ENCODE measurements at places on chromosomes 4 and X. TPM values are rescaled to one million over a fixed set of nuclear protein-coding genes. Genes with fewer than 3 reads are reported as not detected.

Gene ADGRL3
- 0.44 TPM for total RNA-seq

Gene SYNPO2
- 2,172 TPM for total RNA-seq

Gene CT47B1
- total RNA-seq: not detected

Gene SHOX
- total RNA-seq: not detected

Gene PRRG3
- 0.32 TPM for total RNA-seq

Gene CT55
- total RNA-seq: not detected

Gene GAGE12J
- total RNA-seq: not detected

GRCh38 chr4:82136161-82136801, 237.5 kb downstream of the HNRNPD start:
- no peak for DNase-seq
- H3K27ac ChIP-seq: no peak overlapping the region
- no peaks in the 10 kb centered on the region for H3K36me3 ChIP-seq
- H3K27me3 ChIP-seq: no peaks in the 10 kb centered on the region

- no peaks in the 10 kb centered on the region for H3K27me3 ChIP-seq
- H3K4me3 ChIP-seq: no peak overlapping the region
- H3K27ac ChIP-seq: no peak overlapping the region
- no peaks in the 10 kb centered on the region for H3K4me1 ChIP-seq
Measured at GRCh38 chrX:106484233-106484632, 127.5 kb upstream of the RADX start.

DNA sequence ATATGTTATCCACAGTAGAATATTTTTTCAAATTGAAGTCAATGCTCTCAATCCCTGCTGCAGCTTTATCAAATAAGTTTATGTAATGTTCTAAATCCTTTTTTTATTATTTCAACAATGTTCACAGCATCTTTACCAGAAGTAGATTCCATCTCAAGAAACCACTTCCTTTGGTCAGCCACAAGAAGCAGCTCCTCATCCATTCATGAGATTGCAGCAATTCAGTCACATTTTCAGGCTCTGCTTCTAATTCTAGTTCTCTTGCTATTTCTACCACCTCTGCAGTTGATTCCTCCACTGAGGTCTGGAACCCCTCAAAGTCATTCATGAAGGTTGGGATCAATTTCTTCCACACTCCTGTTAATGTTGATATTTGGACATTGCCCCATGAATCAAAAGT, 2301.3 kb upstream of the TENM3 start:
- no peak overlapping the region for H3K4me3 ChIP-seq
- DNase-seq: no peak
- H3K4me1 ChIP-seq: no peaks in the 10 kb centered on the region
- H3K36me3 ChIP-seq: no peaks in the 10 kb centered on the region

DNA sequence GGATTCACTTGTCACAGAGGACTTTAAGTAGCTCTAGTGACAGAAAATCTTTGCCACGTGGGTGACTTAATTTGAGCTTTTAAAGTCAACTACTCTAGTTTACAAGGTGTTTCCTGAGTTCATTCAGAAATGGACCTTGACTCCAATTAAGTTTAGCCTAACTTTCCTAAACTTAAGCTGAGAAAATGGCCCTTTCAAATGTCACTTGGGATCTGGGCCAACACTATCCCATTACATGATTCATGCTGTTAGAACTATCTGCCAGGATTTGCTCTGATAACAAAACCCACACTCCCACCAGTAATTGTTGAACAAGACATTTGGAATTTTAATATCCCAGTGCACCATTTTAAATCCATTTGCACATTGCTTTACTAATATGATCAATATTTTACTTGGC, 40.8 kb downstream of the C4orf46 start:
- no peak overlapping the region for H3K27ac ChIP-seq
- H3K36me3 ChIP-seq: no peaks in the 10 kb centered on the region
- H3K27me3 ChIP-seq: no peaks in the 10 kb centered on the region
- peaks cover 4% of the 10 kb centered on the region for H3K4me1 ChIP-seq
- no peak overlapping the region for H3K4me3 ChIP-seq

DNA sequence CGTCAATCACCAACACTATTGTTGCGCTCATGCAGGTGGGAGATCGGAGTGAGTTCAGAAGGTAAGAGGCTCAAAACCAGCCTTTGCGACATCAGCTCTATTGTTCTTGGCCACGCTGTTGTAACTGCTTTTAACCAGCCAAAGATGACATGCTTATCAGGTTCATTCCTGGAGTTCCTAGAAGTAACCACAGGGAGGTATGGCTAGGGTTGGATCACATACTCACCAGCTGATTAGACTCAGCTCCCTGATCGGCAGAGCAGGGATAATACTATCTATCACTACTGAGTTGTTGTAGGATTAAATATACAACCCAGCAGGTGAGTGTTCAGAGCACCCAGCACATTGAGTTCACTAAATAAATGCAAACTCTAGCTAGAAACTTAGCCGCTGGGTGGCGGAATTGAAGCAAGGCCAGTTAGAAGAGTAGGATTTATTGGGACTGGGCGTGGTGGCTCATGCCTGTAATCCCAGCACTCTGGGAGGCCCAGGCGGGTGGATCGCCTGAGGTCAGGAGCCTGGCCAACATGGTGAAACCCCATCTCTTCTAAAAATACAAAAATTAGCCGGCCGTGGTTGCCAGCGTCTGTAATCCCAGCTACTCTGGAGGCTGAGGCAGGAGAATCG, 12.4 kb downstream of the SLC34A2 start:
- H3K27ac ChIP-seq: no peak overlapping the region
- H3K27me3 ChIP-seq: no peaks in the 10 kb centered on the region
- H3K36me3 ChIP-seq: no peaks in the 10 kb centered on the region
- DNase-seq: no peak

DNA sequence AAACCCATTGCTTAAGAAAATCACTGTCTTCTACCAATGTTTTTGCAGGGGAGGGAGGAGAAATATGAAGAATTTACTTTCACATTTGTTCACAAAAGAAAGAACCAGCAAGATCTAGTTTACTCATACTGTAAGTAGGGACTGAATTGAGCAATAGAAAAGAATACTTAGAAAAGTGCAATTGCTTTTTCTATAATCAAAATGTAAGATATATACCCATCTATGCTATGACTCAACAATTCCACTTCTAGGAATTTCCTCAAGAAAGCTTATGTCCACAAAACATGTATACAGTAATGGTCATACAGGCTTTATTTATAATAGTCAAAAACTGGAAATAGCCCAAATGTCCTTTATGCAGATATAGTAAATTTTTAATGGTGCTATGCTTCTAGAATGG, 196.4 kb downstream of the LRBA start:
- H3K36me3 ChIP-seq: no peaks in the 10 kb centered on the region
- DNase-seq: no peak
- H3K27ac ChIP-seq: no peak overlapping the region
- H3K4me1 ChIP-seq: no peaks in the 10 kb centered on the region

GRCh38 chr4:153439831-153440230, 26.3 kb upstream of the TMEM131L start:
- H3K27ac ChIP-seq: peak overlapping the region; percentile 87
- DNase-seq: no peak

- no peaks in the 10 kb centered on the region for H3K27me3 ChIP-seq
- no peak overlapping the region for H3K4me3 ChIP-seq
- no peak for DNase-seq
- H3K27ac ChIP-seq: no peak overlapping the region
- H3K36me3 ChIP-seq: no peaks in the 10 kb centered on the region
Measured at GRCh38 chr4:12472087-12472486, 1012.1 kb downstream of the RAB28 start.

DNA sequence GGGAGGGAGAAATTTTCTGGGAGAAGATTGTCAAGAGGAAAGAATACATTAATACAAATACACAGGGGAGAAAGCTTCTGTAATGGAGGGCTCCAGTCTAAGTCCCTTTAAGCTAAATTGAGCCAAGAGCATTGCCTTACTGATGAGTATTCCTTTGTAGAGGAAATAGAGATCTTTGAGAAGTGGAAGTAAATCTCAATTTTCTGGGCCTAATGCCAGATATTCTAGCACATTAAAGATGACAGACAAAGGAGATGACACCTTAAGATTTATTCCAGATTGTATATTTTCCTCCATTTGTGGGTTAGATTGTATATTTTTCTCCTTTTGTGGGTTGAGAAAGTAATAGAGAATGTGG, 28.5 kb upstream of the SMAD1 start:
- no peaks in the 10 kb centered on the region for H3K4me1 ChIP-seq
- H3K27me3 ChIP-seq: no peaks in the 10 kb centered on the region
- no peak overlapping the region for H3K27ac ChIP-seq
- no peaks in the 10 kb centered on the region for H3K36me3 ChIP-seq
- DNase-seq: no peak
- H3K4me3 ChIP-seq: no peak overlapping the region

- DNase-seq: no peak
- H3K4me3 ChIP-seq: no peak overlapping the region
- no peak overlapping the region for H3K27ac ChIP-seq
- H3K27me3 ChIP-seq: no peaks in the 10 kb centered on the region
Measured at GRCh38 chr4:61795998-61796397, 595.9 kb downstream of the ADGRL3 start.

- peaks cover 5% of the 10 kb centered on the region for H3K4me1 ChIP-seq
- DNase-seq: no peak
- H3K4me3 ChIP-seq: no peak overlapping the region
- no peaks in the 10 kb centered on the region for H3K36me3 ChIP-seq
- H3K27ac ChIP-seq: no peak overlapping the region
- H3K27me3 ChIP-seq: no peaks in the 10 kb centered on the region
Measured at GRCh38 chr4:2348786-2349185, 69.7 kb downstream of the ZFYVE28 start.

GRCh38 chr4:129346734-129347133, 250.8 kb downstream of the C4orf33 start:
- H3K27ac ChIP-seq: no peak overlapping the region
- no peaks in the 10 kb centered on the region for H3K4me1 ChIP-seq
- no peaks in the 10 kb centered on the region for H3K27me3 ChIP-seq
